ENCODE measurements at places on chromosomes 16 and 17. TPM values are rescaled to one million over a fixed set of nuclear protein-coding genes. Genes with fewer than 3 reads are reported as not detected.

DNA sequence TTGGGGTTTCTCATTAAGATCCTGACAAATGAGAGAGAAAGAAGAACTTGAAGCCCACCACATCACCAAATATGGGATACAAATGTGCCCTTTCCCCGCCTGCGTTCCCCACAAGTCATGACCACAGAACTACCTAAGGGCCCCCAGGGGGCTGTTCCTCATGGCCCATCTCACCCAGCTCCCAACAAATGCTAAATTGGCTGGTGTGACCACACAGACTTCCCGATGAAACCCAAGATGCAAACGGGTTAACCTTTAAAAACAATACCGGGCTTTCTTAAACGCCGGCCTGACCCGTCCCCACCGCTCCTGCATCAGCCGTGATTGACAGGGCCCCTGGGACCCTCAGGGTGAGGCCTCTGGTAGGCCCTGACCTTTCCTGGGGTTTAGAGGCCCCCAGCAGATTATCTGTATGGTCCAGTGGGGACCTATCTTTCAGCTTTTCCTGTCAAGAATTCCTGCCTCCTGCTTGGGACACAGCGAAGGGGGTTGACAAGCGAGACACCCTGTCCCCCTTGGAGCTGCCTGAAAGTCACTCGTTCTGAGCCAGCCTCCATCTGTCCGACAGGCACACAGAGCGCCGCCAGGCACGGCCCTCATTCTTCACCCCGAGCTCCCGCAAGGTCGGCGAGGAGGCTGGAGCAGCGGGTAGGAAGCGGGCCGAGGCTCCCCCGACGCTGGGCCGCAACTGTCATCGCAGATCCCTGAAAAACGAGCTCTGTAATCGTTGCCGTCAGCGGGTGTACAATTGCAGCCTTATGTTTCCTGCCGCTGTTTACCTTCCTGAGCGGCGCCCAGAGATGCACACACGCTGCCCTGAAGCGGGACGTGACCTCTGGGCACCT lies 300.1 kb downstream of the FOXL1 start:
- H3K4me1 ChIP-seq = no peaks in the 10 kb centered on the region
- no peak overlapping the region for H3K27ac ChIP-seq
- no peaks in the 10 kb centered on the region for H3K36me3 ChIP-seq
- H3K27me3 ChIP-seq = peaks cover 6% of the 10 kb centered on the region
- DNase-seq = no peak
- no peak overlapping the region for H3K4me3 ChIP-seq

- H3K36me3 ChIP-seq = peaks cover 19% of the 10 kb centered on the region
- no peak for DNase-seq
- no peaks in the 10 kb centered on the region for H3K27me3 ChIP-seq
- H3K4me3 ChIP-seq = peak overlapping the region; percentile 59
- H3K27ac ChIP-seq = peak overlapping the region; percentile 57
Measured at GRCh38 chr17:14321476-14321949, 20.6 kb downstream of the HS3ST3B1 start.

DNA sequence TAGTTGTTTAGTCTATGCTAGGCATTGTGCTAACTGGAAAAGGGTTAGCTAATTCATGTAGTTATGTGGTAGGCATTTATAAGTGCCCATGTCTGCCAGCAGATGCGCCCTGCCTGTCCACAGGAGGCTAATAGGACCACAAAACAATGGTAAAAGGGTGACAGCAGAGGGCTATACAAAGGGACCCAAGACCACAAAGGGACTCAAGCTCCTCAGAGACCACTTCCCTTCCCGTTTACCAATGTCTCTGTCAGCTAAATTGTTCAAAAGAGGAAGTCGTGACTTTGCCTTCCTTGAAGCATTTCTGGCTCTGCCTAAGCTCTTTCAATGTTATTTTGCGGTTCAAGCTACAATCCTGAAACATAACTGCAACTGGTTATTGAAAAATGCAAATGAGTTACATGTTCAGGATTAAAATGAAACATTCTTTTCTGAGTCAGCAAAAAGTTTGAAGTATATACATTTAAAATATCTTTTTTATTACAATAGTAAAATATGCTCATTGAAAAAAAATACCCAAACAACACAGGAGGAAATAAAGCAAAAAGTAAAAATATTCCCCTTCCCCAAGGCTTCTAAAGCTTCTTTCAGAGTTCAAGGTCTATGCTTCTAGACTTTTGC lies 149.2 kb downstream of the MAF start:
- H3K4me3 ChIP-seq = no peak overlapping the region
- no peaks in the 10 kb centered on the region for H3K4me1 ChIP-seq
- DNase-seq = no peak

DNA sequence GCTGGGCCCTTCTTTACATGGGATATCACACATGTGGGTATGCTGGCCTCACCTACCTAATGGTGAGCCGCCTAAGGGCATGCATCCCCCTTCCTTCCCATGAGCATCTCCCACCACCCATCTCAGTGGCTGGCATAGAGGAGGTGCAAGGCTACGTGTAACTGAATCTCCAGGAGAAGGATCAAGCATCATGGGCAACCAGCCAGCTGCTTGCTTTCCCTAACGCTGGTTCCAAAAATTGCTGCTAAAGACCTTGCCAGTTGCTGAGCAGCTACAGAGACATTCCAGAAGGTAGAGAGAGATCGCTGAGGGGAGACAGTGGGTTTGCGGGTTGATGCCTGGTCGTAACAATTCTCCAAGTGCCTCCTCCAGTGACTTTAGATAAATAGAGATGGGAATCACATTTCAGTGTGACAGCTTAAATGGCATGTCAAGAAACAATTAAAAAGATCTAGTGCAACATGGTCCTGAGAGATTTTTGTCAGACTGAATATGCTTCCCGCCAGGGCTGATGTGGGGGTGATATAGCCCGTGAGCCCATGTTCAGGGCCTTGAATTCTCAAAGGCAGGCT lies 378.4 kb upstream of the CDH5 start:
- H3K27ac ChIP-seq = no peak overlapping the region
- no peak overlapping the region for H3K4me3 ChIP-seq
- no peaks in the 10 kb centered on the region for H3K36me3 ChIP-seq
- DNase-seq = no peak
- H3K4me1 ChIP-seq = no peaks in the 10 kb centered on the region
- H3K27me3 ChIP-seq = no peaks in the 10 kb centered on the region

- no peak overlapping the region for H3K4me3 ChIP-seq
- no peak for DNase-seq
- no peak overlapping the region for H3K27ac ChIP-seq
- no peaks in the 10 kb centered on the region for H3K36me3 ChIP-seq
- H3K27me3 ChIP-seq = peaks cover 10% of the 10 kb centered on the region
Measured at GRCh38 chr16:31008551-31008950, 1.9 kb downstream of the STX1B start.

DNA sequence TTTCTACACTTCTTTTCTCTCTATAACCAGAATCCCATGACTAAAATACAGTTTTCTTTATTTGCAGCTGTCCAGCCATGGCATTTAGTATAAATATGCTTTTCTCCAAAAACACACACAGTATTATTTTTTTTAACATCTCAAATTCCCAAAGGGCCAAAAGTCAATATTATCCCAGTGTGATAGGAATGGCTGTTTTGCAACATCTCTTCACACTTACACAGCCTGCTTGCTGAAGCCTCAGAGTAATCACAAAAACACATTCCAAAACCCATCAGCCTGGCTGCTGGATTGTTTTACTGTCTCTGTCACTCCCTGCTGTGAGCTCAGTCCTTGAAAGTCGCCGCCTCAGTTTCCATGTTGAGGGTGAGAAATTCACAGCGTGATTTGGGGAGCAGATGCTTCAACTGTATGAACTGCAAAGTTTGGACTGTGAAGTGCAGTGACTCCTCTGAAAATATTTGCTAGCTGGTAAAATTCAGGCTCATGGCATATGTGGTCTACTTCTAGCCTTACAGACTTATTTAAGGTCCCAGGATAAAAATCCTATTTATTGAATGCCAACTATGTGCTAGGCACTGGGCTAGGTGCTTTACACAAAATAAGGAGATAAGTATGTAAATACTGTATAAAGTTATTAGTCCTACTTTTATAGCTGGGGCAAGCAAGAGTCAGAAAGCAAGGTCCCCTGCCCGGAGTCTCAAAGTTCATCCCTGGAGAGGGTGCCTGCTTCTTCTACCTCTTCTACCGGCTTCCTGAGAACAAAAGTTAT lies 116.5 kb downstream of the SOCS1 start:
- no peaks in the 10 kb centered on the region for H3K27me3 ChIP-seq
- peaks cover 16% of the 10 kb centered on the region for H3K4me1 ChIP-seq
- H3K27ac ChIP-seq = no peak overlapping the region
- peaks cover 10% of the 10 kb centered on the region for H3K36me3 ChIP-seq
- peak overlapping the region; percentile 31 for H3K4me3 ChIP-seq

- no peak for DNase-seq
- H3K4me3 ChIP-seq = no peak overlapping the region
- no peaks in the 10 kb centered on the region for H3K4me1 ChIP-seq
- no peaks in the 10 kb centered on the region for H3K27me3 ChIP-seq
- no peak overlapping the region for H3K27ac ChIP-seq
- no peaks in the 10 kb centered on the region for H3K36me3 ChIP-seq
Measured at GRCh38 chr16:64144617-64145016, 977.2 kb downstream of the CDH11 start.

GRCh38 chr17:2957631-2958286 lies 105.6 kb downstream of the OR1D5 start:
- no peak overlapping the region for H3K27ac ChIP-seq
- no peak for DNase-seq
- H3K36me3 ChIP-seq = no peaks in the 10 kb centered on the region
- no peaks in the 10 kb centered on the region for H3K27me3 ChIP-seq
- H3K4me3 ChIP-seq = no peak overlapping the region

GRCh38 chr16:12411516-12411915 lies 392.2 kb downstream of the CPPED1 start:
- H3K4me3 ChIP-seq = no peak overlapping the region
- H3K27me3 ChIP-seq = no peaks in the 10 kb centered on the region

The COASY gene
- polyA plus RNA-seq = 56.1 TPM

The NUP88 gene
- 113 TPM for polyA plus RNA-seq

DNA sequence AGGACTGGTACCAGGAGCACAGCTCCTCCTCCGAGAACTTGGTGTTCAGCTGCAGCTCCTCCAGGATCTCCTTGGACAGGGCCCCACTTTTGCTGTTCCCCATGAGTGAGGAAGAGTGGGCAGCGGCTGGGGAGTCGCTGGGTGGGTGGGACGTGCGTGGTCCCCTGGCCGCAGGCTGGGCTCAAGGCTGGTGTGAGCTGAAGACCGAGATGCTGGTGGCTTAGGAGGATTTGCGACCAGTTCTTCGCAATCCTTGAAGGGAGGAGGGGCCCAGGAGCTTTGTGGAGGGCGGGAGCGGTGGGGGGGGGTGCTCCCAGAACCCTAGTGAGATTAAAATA lies at the start of gene RCVRN:
Gene RCVRN (minus strand): TSS at position 194 of the 338 bp plus-strand sequence. CDS start 91 bp downstream, at position 103.
- no peak for DNase-seq
- no peaks in the 10 kb centered on the region for H3K4me1 ChIP-seq
- no peaks in the 10 kb centered on the region for H3K36me3 ChIP-seq
- no peak within 1 kb of the TSS for H3K4me3 ChIP-seq
- no peaks in the 10 kb centered on the region for H3K27me3 ChIP-seq

DNA sequence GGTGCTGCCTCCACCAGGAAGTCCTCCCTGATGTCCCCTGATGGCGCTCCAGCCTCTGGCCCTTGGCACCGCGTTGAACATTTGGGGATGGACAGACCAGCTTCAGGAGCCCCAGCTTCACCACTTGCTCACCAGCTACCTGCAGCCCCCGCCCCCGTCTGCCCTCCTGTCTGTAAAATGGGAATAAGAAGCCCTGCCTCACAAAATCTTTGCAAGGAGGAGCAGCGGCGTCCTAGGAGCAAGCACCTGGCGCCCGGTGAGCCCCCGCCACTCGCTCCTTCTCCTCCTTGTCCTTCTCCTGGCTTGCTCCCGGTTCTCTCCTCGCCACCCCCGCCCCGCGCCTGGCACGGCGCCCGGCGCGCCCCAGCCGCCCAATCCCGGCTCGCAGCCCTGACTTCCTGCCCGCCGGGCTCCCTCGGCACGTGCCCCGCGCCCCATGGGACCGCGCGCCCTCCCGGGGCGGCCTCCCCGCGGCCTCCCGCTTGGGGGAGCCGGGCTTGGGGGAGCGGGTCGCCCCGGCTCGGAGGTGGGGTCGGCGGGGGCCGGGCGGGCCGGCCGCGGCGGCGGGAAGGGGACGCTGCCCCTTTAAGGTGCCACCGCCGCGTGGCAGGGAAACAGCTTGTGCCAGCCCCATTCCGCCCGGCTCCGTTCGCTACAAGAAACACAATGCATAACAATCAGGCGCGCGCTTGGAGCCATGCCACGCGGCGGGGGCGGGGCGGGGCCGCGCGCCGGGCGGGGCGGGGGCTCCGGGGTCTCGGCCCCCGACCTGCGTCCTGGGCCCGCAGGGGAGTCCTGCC lies 9.1 kb upstream of the PPP1R1B start:
- peaks cover 22% of the 10 kb centered on the region for H3K4me1 ChIP-seq
- no peak overlapping the region for H3K27ac ChIP-seq
- H3K27me3 ChIP-seq = no peaks in the 10 kb centered on the region
- no peak overlapping the region for H3K4me3 ChIP-seq
- no peaks in the 10 kb centered on the region for H3K36me3 ChIP-seq
- peak; percentile 49 for DNase-seq

The TVP23A gene
- polyA plus RNA-seq = not detected

DNA sequence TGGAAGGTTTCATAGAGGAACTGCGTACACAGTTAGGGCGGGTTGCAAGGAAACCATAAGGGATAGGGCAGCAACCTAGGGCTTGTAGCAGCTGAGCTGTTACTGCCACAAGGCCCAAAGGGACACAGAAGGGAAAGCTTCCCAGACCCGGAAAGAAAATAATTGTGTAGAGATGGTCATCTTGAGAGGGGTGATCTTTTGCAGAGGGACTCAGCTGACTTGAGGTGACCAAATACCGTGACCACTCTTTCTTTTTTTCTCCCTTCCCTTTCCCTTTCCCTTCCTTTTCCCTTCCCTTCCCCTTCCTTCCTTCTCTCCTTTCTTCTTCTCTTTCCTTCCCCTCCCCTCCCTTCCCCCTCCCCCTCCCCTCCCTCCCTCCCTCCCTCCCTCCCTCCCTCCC lies 8.5 kb upstream of the CREBBP start:
- H3K36me3 ChIP-seq = no peaks in the 10 kb centered on the region
- H3K27ac ChIP-seq = no peak overlapping the region
- H3K4me1 ChIP-seq = no peaks in the 10 kb centered on the region
- no peak for DNase-seq
- no peak overlapping the region for H3K4me3 ChIP-seq

DNA sequence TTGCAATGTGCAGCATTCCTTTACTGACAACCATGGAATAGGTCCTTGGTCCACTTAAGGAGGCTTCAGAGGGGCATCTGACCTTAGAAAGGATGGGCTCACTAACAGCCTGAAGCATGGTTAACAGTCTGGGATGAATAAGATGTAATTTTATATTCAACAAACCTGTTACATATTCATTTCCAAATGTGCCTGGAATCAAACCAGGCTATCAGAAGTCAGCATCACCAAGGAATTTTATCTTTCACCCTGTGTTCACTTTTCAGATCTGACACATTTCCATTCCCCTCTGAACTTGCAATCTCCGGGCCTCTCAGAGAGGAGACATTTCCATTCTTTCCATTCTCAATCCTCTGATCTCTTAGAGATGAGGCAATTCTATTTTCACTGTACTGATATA lies 62.4 kb downstream of the SNX11 start:
- no peak overlapping the region for H3K27ac ChIP-seq
- peaks cover 45% of the 10 kb centered on the region for H3K36me3 ChIP-seq
- DNase-seq = no peak
- no peaks in the 10 kb centered on the region for H3K4me1 ChIP-seq
- no peak overlapping the region for H3K4me3 ChIP-seq

GRCh38 chr16:4193920-4194319 lies 48.0 kb downstream of the SRL start:
- no peaks in the 10 kb centered on the region for H3K4me1 ChIP-seq
- no peaks in the 10 kb centered on the region for H3K27me3 ChIP-seq
- no peak for DNase-seq
- H3K27ac ChIP-seq = no peak overlapping the region

The SERPINF2 gene
- polyA plus RNA-seq = not detected

- H3K27me3 ChIP-seq = no peaks in the 10 kb centered on the region
- H3K4me3 ChIP-seq = no peak overlapping the region
- no peaks in the 10 kb centered on the region for H3K4me1 ChIP-seq
Measured at GRCh38 chr16:74623839-74624235, 16.9 kb upstream of the GLG1 start.
